ENCODE measurements at places on chromosomes 7 and 10.

DNA sequence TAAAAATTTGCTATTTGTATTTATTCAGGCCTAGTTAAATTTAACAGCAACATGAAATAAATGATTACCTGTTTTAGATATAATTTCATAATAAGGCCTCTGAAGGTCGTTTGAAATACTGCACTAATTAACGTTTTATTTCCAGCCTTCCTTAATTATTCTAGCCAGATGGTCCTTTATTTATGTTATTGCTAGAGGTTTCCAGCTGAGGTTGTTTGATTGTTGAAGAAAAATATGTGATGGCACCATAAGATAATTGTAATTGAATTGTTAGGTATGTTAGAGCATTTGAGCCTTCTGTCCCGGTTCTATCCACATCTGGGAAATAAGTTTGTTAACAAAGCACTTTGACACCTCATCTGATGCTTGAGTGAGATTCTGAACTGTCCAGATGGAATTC, 556.1 kb downstream of the ATRNL1 start:
- DNase-seq, result no peak

- DNase-seq, result peak; percentile 31
Observed at GRCh38 chr10:132685101-132685891, 100.7 kb downstream of the NKX6-2 start.

- no peak for DNase-seq
Observed at GRCh38 chr7:15239801-15240200, 322.0 kb downstream of the AGMO start.

- no peak for DNase-seq
Observed at GRCh38 chr7:34869057-34869456, 168.2 kb downstream of the DPY19L1 start.

GRCh38 chr7:74256491-74257408, 2.6 kb upstream of the RFC2 start:
- no peak for DNase-seq

DNA sequence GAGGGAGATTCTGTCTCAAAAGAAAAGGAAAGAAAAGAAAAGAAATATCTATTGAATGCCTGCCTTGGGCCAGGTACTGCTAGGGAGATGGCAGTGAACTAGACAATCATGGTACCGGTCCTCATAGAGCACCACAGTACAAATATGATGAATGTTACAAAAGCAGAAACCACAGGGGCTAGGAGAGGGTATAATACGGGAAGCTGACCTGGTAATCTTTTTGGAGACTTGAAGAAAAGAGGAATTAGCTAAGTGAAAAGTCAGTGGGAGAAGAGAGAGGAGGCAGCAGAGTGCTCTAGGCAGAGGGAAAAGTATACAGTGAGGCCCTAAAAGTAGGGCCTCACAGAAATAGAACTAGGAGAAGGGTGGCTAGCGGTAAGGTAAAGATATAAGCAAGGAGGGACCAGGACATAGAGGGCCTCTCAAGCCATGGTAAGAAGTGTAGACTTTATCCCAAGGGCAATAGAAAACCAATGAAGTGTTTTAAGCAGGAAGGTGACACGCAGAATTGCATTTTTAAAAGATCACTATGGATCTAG, 42.8 kb upstream of the WNT8B start:
- DNase-seq, result no peak

DNA sequence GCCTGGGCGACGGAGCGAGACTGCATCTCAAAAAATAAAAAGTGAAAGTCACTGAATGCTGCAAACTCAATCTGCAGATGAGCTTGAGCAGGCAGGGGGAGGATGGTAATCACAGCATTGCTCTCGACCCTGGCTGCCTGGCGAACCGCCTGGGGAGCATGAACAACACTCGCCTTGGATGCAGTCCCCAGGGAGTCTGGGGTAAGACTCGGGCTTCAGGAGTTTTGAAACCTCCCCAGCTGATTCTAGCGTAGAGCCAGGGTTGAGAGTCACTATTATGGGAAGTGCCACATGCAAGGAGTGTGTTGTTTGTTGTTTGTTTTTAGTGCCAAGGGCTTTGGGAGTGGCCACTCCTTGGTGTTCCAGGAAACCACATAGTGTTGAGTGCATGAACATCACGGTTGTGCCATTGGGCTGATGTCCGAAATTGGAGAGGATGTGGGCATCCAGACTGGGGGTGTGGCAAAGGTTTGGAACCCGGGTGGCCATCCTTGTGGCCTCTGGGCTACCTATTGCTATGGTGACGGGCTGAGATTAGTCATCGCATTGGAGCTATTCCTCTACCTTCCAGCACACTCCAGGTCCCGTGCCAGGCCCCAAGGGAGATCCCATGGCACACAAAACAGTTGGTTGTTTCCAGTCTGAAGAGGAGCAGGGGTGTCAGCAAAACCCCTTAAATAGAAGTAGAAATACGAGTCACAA, 92.6 kb downstream of the RGS10 start:
- no peak for DNase-seq
